ENCODE measurements at places on chromosomes 16 and 17.

GRCh38 chr16:77555126-77555525 is 120.3 kb upstream of the ADAMTS18 start:
- no peak for DNase-seq

DNA sequence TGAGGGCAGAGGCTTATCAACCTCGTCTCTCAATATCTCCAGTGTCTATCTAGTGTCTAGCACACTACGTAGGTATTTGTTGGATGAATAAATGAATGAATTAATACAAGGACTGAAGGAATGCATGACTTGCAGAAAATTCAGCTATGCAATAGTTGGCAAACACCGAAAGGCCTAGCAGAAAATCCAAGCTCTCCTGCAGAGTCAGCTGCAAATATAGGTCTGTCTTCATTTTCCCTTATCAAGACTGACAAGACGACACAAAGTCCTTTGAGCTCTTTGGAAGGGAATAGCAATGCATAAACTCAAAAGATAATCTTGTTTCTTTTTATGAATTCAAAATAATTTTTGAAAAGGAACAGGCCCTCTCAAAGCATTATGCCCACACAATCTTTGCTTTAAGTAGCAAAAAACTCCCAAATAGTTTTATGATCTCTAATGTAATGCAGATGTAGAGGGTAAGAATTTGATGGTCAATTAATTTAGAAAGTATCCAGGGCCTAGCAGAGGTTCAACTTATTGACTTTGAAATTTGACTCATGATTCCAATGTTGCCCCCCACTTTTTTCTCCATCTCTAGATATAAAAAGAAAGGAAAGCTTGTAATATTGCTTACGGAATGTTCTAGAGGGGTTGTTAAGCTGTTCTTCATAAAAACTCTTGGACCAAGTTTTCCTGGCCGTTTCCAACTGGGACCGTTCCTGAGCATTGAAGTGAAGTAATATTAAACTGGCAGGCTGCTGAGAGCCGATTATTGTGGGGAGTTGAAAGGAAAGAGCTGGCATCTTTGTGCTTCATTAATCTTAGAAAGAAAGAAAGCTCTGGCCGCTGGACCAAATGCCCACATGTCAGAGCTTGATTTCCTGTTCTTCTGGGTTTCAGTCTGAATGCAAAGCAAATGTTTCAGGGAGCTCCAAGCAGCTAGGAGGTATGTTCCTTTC is 227.3 kb downstream of the HS3ST3A1 start:
- DNase-seq: peak; percentile 46

GRCh38 chr16:75497558-75497957 is 2.3 kb upstream of the CHST6 start:
- DNase-seq: peak; percentile 43

- DNase-seq: no peak
Observed at GRCh38 chr16:79715061-79715460, 114.5 kb upstream of the MAF start.

GRCh38 chr17:75241996-75242460 is 19.4 kb downstream of the GGA3 start:
- DNase-seq: no peak

- no peak for DNase-seq
Observed at GRCh38 chr17:5913641-5914040, 156.5 kb upstream of the WSCD1 start.

DNA sequence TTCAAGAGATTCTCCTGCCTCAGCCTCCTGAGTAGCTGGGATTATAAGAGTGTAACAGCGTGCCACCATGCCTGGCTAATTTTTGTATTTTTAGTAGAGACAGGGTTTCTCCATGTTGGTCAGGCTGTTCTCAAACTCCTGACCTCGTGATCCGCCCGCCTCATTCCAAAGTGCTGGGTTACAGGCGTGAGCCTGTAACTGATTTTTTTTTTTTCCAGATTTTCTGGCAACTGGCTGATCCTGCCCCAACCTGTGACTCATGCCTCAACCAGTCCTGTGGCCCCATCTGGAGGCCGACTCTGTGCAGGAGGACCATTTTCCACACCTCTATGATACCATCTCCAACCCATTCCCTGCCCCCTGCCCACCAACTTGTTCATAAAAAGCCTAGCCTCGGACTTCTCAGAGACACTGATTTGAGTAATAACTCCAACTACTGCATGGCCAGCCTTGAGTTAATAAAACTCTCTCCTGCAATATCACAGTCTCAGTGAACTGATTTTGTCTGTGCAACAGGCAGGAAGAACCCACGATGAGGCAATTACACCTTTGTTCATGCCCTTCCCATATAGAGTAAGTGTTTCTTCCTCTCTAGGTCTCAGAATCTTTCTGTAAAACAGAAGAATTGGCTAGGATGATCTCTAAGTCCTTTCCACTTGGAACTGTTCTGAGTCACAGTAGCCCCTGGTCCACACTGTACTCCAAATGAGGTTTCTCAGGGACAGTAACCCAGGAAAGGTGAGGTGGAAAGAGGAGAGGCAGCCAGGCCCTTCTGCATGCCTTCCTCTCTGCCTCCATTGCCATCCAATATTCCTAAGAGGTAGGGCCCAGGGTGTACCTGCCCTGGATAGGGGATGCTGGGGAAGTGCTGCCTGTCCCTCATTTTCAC is 8.8 kb upstream of the CNOT1 start:
- peak; percentile 25 for DNase-seq

GRCh38 chr16:15879255-15879811 is 9.1 kb downstream of the CEP20 start:
- no peak for DNase-seq

- no peak for DNase-seq
Observed at GRCh38 chr16:67054901-67055300, 26.0 kb downstream of the CBFB start.

DNA sequence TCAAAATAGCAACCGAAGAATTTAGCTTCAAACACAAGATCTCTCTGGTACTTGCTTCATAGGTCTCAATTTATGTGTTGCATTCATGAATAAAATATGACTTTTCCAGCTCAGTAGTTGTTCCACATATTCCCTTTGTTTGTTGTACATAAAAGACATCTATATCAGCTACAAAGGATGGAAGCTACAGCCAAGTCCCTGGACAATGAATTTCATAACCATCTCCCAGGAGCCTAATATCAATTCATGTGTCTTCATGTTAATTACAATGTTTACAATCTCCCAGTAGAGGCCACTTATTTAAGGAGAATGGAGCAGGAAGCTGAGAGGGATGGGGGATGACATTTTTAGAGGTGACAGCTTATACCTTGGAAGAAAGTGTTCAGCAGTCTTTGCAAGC is 3.3 kb downstream of the CLEC3A start:
- no peak for DNase-seq

- DNase-seq: no peak
Observed at GRCh38 chr16:7843261-7843660, 510.6 kb downstream of the RBFOX1 start.

DNA sequence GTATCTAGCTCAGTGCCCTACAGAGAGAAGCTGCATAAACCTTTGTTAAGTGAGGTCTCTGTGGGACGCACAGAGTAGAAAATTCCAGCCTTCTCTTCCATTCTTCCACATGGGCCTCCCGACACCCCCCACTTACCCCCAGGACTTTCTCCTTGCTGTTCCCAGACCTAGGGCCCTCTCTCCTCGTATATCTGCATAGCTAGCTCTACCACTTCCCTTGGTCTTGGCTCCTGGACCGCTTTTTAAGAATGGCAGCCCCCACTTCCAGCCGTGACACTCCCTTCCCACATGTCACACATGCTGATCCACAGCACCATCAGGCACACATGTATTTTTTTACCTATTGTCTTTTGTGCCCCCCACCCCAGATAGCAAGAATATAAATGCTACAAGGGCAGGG is 16.7 kb upstream of the FOXJ1 start:
- DNase-seq: no peak

DNA sequence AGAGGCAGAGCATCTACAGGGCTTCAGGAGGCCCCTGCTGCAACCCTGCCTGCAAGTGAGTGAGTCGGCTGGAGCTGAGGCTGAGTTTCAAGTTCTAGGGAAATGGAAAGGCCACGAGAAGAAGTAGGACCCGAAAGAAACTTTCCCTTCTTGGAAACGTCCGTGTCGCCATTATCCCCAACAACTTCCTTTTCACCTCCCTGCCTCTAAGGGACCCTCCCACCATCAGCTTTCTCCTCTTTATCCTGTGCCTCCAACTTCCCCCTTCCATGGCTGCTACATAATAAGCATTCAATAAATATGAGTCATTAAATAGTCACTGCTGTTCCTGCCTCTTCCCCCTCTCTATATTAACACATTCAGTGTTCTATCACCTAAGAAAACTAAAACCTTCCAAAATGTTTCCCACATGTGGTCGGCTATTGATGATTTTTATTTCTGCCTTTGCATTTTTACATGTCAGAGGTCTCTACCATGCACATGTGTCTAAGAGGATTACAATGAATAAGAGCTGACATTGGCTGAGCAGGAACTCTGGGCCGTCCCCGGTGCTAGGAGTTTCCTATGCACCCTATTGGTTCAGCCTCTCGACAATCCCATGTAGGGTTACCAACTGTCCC is 115.9 kb upstream of the TNRC6C start:
- no peak for DNase-seq
